Right forelimb (tissue), 1 donor: ENCODE measurements at places on chromosomes 4 and X.

DNA sequence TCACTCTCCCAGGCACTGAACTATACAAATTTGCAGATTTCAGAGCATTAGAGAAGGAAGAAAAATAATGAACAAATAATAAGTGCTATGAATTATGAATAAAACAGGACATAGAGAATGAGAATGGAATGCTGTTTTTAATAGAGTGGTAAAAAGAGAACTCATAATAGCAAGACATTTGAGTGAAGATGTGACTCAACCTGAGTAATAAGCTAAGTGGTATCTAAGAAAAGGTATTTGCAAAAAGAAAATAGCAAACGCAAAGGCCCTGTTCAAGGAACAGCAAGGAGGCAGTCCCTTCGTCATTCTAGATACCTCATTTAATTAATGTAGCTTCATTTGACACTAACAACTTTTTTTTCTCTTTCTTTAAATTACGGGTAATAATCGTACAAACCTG lies 1910.0 kb upstream of the TENM3 start:
- DNase-seq = no peak

DNA sequence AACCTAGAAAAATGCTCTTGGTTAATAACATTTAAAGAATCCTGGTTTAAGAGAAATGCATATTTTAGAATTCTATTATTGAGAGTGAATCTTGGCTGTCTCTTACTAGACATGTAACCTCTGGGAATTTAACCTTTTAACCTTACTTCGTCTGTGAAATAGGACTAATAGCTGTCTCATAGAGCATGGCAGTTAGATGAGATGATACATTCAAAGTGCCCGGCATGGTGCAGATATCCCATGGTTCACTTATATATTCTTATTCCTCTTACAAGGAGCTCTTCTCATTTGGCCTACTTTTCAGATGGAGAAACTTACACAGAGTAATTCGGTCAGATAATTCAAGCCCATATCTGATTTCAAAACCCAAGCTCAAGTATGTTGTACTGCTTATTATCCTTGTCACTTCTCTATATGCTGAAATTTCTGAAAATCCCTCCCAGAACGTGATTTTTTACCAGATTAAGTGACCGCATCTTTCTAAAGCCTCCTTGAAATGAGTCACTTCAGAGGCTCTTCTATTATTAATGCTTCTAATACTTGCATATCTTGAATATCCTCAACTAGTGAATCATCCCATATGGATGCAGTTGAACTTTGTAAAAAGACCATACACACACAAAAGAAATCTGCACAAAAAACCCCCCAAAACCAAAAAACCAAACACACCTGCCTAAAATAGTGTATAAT lies 4.9 kb downstream of the CDKN2AIP start:
- no peak for DNase-seq

GRCh38 chrX:352181-352580 lies 33.6 kb upstream of the GTPBP6 start:
- no peak for DNase-seq

- no peak for DNase-seq
These were observed 78.9 kb upstream of the CNKSR2 start for GRCh38 chrX:21295246-21295820.

- no peak for DNase-seq
These were observed 7.3 kb downstream of the PPP1R3F start for GRCh38 chrX:49276671-49277534.

DNA sequence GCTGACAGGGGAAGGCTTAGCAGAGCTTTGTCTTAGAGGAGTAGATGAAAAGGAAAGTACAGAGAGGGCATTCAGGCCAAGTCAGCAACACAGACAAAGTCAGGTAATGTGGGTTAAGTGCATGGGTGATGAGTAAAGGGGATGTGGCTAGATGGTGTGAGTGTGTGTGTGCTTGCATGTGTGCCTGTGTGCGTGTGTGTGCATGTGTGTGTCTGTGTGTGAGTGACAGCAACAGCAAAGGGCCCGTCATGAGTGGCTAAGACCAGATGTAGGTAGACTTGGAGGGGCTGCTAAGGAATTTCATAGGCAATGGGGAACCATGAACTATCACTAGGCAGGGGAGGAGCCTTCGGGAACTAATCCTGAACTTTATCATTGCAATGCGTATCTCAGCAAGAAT lies 2.2 kb upstream of the GPR78 start:
- peak; percentile 20 for DNase-seq

- no peak for DNase-seq
These were observed 243.7 kb downstream of the SPRY1 start for GRCh38 chr4:123640271-123640670.

- no peak for DNase-seq
These were observed 15.2 kb downstream of the USP11 start for GRCh38 chrX:47247999-47248320.

GRCh38 chrX:140503714-140504351 lies 1.0 kb downstream of the SOX3 start:
- DNase-seq = peak; percentile 56

DNA sequence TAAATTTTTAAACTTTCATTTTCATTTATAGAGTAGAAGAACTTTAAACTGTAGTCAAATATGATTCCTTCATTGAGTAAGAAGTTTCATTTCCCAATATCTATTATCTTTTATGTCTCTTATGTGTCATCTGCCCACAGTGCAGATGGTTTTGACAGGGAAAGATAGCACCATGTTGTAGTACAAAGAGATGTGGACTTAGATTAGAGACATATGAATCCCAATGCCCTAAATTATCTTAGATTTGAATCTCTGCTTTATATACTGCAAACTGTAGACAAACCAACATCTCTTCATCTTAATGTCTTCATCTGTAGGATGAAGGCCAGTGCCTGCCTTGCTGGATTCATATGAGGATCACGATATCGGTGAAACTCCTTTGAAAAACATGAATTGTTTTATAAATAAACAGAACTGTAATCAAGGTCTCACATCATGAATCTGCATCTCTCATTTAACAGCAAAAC lies 217.5 kb downstream of the BANK1 start:
- DNase-seq = no peak

GRCh38 chr4:69713593-69713992 lies 46.8 kb downstream of the SULT1B1 start:
- DNase-seq = no peak

- no peak for DNase-seq
These were observed 54.3 kb upstream of the STIM2 start for GRCh38 chr4:26806331-26806730.

GRCh38 chr4:140102421-140102820 lies 51.6 kb downstream of the MAML3 start:
- no peak for DNase-seq

GRCh38 chrX:2484256-2484655 lies 16.5 kb downstream of the DHRSX start:
- DNase-seq = no peak

GRCh38 chr4:82124932-82125786 lies 248.6 kb downstream of the HNRNPD start:
- DNase-seq = no peak

GRCh38 chrX:104316739-104317138 lies 62.0 kb upstream of the ESX1 start:
- no peak for DNase-seq

DNA sequence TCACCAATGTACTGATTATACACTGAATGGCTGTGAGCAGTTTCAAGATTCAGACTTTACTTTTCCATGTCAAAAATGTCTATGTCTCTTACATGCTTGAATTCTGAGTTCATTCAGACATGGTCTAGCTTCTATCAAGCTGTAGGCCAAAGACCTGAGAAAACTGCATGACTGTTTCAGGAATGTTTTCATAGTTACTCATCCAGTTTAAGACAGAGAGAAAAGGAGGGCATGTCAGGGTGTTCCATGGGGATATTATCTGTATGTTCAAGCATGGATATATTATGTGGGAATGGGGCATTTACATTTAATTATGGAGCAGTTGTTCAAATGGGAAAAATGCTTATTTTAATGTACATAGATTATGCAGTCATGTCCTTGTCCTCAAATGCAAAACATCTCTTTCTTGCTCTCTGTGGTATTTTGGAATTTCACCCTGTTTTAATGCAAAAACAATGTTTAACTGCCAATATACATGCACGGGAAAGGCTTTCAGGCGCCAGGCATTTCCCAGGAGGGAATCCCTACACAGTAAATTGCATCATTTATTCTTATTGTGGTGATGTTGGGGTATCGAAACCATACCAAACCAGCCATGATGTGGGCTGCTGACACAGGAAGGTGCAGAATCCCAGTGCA lies 429.1 kb upstream of the INTU start:
- DNase-seq = no peak

GRCh38 chr4:135267148-135267865 lies 1065.7 kb upstream of the PABPC4L start:
- no peak for DNase-seq

- no peak for DNase-seq
These were observed 123.1 kb downstream of the BTC start for GRCh38 chr4:74671080-74671698.

DNA sequence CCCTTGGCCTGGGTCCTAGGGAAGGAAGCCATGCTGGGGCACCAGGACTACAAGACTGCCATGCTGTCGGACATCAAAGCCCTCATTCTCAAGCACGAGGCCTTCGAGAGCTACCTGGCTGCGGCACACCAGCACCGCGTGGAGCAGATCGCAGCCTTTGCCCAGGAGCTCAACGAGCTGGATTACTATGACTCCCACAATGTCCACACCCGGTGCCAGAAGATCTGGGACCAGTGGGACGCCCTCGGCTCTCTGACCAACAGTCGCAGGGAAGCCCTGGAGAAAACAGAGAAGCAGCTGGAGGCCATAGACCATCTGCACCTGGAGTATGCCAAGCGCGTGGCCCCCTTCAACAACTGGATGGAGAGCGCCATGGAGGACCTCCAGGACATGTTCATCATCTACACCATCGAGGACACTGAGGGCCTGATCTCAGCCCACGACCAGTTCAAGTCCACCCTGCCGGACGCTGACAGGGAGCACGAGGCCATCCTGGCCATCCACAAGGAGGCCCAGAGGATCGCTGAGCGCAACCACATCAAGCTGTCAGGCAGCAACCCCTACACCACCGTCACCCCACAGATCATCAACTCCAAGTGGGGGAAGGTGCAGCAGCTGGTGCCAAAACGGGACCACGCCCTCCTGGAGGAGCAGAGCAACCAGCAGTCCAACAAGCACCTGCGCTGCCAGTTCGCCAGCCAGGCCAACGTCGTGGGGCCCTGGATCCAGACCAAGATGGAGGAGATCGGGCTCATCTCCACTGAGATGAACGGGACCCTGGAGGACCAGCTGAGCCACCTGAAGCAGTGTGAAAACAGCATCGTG lies 487.0 kb downstream of the TRAM1L1 start:
- DNase-seq = no peak

- no peak for DNase-seq
These were observed 277.9 kb downstream of the CFAP299 start for GRCh38 chr4:80613470-80613869.

- DNase-seq = no peak
These were observed 9.4 kb downstream of the TMEM187 start for GRCh38 chrX:153981771-153982533.
